Hippocampal formation (tissue), 2 donors: ENCODE measurements at places on chromosomes 13 and 19.

- no peak for DNase-seq
Observed at GRCh38 chr13:25280396-25280795, 6.9 kb downstream of the MTMR6 start.

DNA sequence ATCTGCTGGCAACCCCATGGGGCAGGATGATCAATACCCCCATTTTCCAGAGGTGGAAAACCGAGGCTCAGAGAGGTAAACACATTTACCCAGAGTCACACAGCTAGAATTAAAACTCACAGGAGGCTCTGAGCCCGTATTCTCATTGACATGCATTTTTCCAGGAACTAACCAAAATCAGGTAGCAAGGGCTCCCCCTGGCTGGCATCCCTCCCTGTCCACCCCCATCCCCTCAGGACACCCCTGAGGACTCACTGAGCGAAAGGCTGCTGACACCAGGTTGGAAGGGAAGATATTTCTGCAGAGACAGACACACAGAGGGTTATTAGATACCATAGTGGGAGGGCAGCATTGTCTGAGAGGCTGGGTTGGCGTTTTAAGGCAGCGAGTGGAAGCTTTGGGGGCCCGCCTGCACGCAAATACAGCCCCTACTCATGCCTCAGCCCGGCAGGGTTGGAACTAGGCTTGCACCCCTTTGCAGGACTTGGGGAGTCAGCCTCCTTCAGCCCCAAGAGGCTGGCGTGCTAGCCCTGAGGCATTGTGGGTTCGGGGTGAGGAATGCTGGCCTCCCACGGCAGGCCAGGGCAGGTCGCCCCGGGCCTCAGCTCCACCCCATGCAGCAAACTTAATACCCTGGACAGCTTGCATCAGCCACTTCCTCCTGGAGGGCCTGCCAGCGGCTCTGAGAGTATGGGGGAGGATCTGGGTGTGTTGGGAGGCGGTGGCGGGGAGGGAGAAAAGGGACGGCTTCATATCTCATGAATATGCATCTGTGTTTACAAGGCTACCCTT, 3.9 kb downstream of the SLC1A5 start:
- DNase-seq = no peak

- DNase-seq = no peak
Observed at GRCh38 chr19:38277549-38277948, 13.2 kb downstream of the SPINT2 start.

GRCh38 chr13:91313103-91313502, 34.4 kb upstream of the MIR17HG start:
- no peak for DNase-seq
